Muscle of leg (tissue), 16 donors: ENCODE measurements at places on chromosomes 4 and X.

DNA sequence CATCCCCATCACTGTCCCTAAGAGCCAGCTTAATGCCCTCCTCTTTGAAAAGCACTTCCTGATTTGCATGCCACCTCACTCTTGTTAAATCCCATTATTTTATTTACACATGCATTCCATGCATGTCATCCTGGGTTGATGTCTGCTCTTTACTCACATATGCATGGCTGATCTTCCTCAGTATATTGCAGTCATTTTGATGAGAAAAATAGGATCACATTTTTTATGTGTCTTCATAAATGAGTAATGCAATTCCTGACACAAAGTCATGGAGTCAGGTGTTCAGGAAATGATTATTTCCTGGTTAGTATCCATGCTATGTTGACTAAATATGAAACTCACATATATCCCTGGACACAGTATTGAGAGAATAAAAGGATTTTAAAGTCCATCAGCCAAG, 204.7 kb downstream of the SLIT2 start:
- H3K4me3 ChIP-seq = no peak overlapping the region
- H3K27ac ChIP-seq = no peak overlapping the region
- H3K27me3 ChIP-seq = no peaks in the 10 kb centered on the region
- DNase-seq = no peak

GRCh38 chrX:32293962-32294700, 917.2 kb downstream of the DMD start:
- peak; percentile 12 for DNase-seq
- H3K27ac ChIP-seq = no peak overlapping the region
- H3K4me1 ChIP-seq = no peaks in the 10 kb centered on the region
- no peaks in the 10 kb centered on the region for H3K36me3 ChIP-seq
- H3K4me3 ChIP-seq = no peak overlapping the region
- no peaks in the 10 kb centered on the region for H3K27me3 ChIP-seq

DNA sequence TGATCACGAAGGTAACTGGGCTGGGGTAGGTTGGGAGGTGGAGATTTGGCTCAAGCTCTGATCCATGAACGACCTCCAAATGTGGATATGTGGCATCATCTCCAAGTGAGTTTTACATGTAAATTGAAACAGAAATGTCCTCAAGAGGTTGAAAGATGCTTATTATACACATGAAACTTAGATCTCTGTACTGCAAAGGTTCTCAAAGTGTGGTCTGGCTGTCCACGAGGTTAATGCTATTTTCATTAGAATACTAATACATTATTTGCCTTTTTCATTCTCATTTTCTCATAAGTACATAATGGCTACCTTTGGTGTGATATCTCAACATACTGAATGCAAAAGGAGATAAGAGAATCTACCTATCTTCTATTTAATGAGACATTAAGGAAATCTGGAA, 198.2 kb downstream of the RASL11B start:
- no peak overlapping the region for H3K4me3 ChIP-seq
- H3K4me1 ChIP-seq = no peaks in the 10 kb centered on the region
- no peak for DNase-seq
- no peaks in the 10 kb centered on the region for H3K27me3 ChIP-seq
- no peaks in the 10 kb centered on the region for H3K36me3 ChIP-seq
- no peak overlapping the region for H3K27ac ChIP-seq

DNA sequence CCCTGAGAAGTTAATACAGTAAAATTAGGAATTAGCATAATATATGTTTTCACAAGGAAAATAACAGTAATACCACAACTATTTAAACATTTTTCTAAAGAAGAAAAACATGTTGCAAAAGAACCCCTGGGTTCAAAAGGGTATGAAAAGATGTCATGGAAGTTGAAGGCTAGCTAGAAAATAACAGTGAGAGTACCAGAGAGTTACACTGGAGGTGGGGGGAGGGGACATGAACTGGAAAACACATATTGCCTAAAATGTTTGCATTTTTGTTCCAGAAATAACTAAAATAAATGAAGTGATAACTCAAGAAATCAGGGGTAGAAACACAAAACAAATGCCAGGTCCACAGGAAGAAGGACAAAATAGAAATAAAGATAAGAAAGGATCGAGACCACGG, 336.6 kb upstream of the MAD2L1 start:
- no peaks in the 10 kb centered on the region for H3K36me3 ChIP-seq
- DNase-seq = no peak
- H3K27me3 ChIP-seq = no peaks in the 10 kb centered on the region
- H3K4me3 ChIP-seq = no peak overlapping the region

DNA sequence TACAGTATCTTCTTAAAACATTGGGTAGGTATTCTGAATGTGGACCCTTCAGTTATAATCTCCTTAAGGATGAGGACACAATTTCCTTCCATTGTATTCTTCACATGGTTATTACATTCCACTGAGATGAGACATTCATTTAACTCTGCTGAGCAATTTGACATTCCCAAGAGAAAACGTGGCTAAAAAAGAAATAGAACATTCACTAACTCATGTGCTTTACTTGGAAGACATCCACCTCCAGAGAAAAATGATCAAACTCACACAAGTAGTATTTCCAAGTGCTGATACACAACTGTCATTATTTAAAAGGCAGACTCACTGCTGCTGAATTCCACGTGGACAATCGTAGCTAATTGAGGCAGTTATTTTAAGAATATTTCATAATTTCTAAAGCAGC, 227.9 kb upstream of the ANKRD50 start:
- H3K4me3 ChIP-seq = no peak overlapping the region
- DNase-seq = peak; percentile 94
- no peaks in the 10 kb centered on the region for H3K36me3 ChIP-seq
- H3K27ac ChIP-seq = peak overlapping the region; percentile 4

GRCh38 chr4:14096396-14096965, 469.0 kb upstream of the BOD1L1 start:
- H3K27me3 ChIP-seq = no peaks in the 10 kb centered on the region
- H3K4me3 ChIP-seq = no peak overlapping the region
- H3K4me1 ChIP-seq = no peaks in the 10 kb centered on the region
- H3K36me3 ChIP-seq = no peaks in the 10 kb centered on the region

GRCh38 chrX:31099536-31100090, 27.8 kb upstream of the FTHL17 start:
- H3K27me3 ChIP-seq = peaks cover 8% of the 10 kb centered on the region
- no peak for DNase-seq

DNA sequence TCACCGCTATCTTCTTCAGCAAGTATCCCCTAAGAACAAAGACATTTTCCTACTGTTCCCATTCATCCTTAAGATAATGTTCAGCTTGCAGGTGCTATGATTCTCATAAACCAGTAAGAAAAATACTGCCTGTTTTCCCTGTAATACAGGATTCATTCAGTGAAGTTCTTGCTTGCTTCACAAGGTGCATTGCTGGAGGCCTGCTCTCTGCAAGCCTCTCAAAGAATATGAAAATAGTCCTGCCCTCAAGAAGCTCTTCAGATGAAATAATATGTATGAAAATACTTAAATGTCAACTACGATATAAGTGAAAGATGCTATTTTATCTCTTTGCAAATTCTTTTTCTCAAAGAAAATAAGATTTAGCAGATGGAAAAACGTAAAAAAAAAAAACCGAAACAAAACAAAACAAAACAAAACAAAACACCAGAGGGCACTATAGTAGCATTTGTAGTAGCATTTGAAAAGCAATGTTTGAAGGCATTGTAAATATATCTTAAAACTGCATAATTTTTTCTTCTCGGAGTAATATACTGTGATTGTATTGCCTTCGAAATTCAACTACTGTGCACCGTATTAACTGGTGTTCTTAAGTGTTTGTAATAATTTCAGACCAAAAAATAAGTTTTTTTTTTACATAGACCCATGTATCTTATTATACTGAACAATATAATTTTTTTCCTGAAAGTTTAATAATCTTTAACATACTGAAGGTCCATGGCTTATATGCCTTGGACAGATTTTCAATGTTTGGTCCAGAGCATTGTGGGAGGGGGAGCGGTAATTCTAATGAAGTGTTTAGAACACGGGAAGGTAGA, 26.0 kb downstream of the ADH4 start:
- H3K27me3 ChIP-seq = no peaks in the 10 kb centered on the region
- H3K4me3 ChIP-seq = no peak overlapping the region
- H3K4me1 ChIP-seq = no peaks in the 10 kb centered on the region
- no peaks in the 10 kb centered on the region for H3K36me3 ChIP-seq
- DNase-seq = peak; percentile 57
- no peak overlapping the region for H3K27ac ChIP-seq

- no peak overlapping the region for H3K27ac ChIP-seq
- H3K27me3 ChIP-seq = peaks cover 3% of the 10 kb centered on the region
- H3K4me1 ChIP-seq = no peaks in the 10 kb centered on the region
- no peak overlapping the region for H3K4me3 ChIP-seq
These were observed 12.8 kb upstream of the BOD1L1 start for GRCh38 chr4:13640149-13640940.

- H3K36me3 ChIP-seq = no peaks in the 10 kb centered on the region
- H3K27me3 ChIP-seq = no peaks in the 10 kb centered on the region
- no peak overlapping the region for H3K4me3 ChIP-seq
- H3K27ac ChIP-seq = no peak overlapping the region
- peak; percentile 23 for DNase-seq
- no peaks in the 10 kb centered on the region for H3K4me1 ChIP-seq
These were observed 458.5 kb downstream of the AFF2 start for GRCh38 chrX:148958901-148959300.

DNA sequence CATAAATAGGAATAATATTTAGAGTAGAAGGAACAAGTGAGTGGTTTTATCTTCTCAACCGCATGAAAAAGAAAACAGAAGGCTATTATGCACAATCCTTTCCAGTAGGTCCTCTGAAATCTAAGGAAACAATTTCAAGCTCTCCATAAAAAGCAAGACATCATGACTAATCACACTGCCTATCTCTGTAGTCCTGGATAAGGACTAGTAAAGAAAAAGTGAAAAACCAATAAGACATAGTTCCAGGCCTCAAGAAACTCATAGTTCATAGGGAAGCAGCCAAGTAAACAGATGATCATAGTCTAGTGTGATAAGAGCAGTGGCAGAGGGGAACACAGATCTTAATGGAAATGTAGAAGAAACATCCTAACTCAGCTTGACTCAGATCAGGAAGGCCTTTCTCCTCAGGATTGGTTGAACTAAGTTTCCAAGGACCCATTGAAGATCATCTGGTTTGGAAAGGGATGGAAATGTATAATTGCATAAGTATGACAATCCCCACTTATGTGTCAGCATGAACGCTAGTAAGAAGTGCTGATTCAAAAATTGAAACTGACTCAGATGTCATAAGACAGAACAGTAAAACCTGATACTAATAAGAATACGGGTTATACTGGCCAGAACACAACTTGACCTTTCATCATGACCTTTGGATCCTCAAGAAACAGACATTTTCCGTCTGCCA, 155.3 kb downstream of the GRIA3 start:
- H3K36me3 ChIP-seq = no peaks in the 10 kb centered on the region
- no peaks in the 10 kb centered on the region for H3K4me1 ChIP-seq
- no peak overlapping the region for H3K4me3 ChIP-seq
- no peaks in the 10 kb centered on the region for H3K27me3 ChIP-seq
- no peak for DNase-seq

GRCh38 chr4:7156761-7157488, 35.4 kb upstream of the SORCS2 start:
- H3K36me3 ChIP-seq = no peaks in the 10 kb centered on the region
- no peak overlapping the region for H3K4me3 ChIP-seq
- DNase-seq = peak; percentile 93
- H3K27me3 ChIP-seq = no peaks in the 10 kb centered on the region
- peak overlapping the region; percentile 75 for H3K27ac ChIP-seq

- H3K27me3 ChIP-seq = no peaks in the 10 kb centered on the region
- no peak for DNase-seq
- H3K4me3 ChIP-seq = no peak overlapping the region
- no peaks in the 10 kb centered on the region for H3K36me3 ChIP-seq
These were observed 245.0 kb upstream of the IGFBP7 start for GRCh38 chr4:57355101-57355665.

GRCh38 chr4:101801958-101802357, 11.4 kb downstream of the BANK1 start:
- no peaks in the 10 kb centered on the region for H3K4me1 ChIP-seq
- DNase-seq = no peak
- H3K4me3 ChIP-seq = no peak overlapping the region
- no peaks in the 10 kb centered on the region for H3K27me3 ChIP-seq
- no peaks in the 10 kb centered on the region for H3K36me3 ChIP-seq

DNA sequence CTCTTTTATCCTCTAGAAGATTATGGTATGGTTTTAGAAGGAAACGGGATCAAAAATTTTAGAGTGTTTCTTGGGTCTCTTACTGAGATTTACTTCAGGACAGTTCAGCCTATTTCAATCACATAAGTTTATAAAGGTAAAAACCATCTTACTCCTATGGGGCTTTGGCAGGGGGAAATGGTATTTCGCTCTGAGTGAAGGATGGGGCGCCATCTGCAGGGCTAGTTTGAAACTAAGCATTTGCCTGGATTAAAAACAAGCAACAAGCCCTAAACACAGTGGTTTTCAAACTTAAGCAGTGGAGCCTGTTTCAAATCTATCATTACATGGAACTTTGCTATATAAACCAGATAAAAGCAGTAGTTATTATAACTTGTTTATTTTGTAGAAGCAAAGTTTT, 361.5 kb upstream of the FMR1 start:
- no peaks in the 10 kb centered on the region for H3K27me3 ChIP-seq
- no peak overlapping the region for H3K4me3 ChIP-seq
- no peaks in the 10 kb centered on the region for H3K4me1 ChIP-seq
- H3K36me3 ChIP-seq = no peaks in the 10 kb centered on the region
- peak; percentile 3 for DNase-seq

- no peaks in the 10 kb centered on the region for H3K36me3 ChIP-seq
- H3K4me1 ChIP-seq = no peaks in the 10 kb centered on the region
- H3K27me3 ChIP-seq = no peaks in the 10 kb centered on the region
- no peak overlapping the region for H3K4me3 ChIP-seq
- no peak overlapping the region for H3K27ac ChIP-seq
These were observed 291.3 kb downstream of the PCDH10 start for GRCh38 chr4:133440404-133440803.

- no peaks in the 10 kb centered on the region for H3K27me3 ChIP-seq
- H3K4me1 ChIP-seq = no peaks in the 10 kb centered on the region
- no peaks in the 10 kb centered on the region for H3K36me3 ChIP-seq
- no peak overlapping the region for H3K27ac ChIP-seq
- no peak for DNase-seq
These were observed 92.5 kb upstream of the VEGFC start for GRCh38 chr4:176885224-176885623.

- H3K4me1 ChIP-seq = no peaks in the 10 kb centered on the region
- peak; percentile 1 for DNase-seq
- no peaks in the 10 kb centered on the region for H3K27me3 ChIP-seq
- no peak overlapping the region for H3K4me3 ChIP-seq
- H3K36me3 ChIP-seq = no peaks in the 10 kb centered on the region
These were observed 199.3 kb upstream of the ADAMTS3 start for GRCh38 chr4:72768364-72768763.
